Glutamatergic neuron (in vitro differentiated cells): ENCODE measurements at places on chromosomes 16 and 17.
A peak's percentile ranks its signal among the peaks of the same experiment; 100 is the strongest.

DNA sequence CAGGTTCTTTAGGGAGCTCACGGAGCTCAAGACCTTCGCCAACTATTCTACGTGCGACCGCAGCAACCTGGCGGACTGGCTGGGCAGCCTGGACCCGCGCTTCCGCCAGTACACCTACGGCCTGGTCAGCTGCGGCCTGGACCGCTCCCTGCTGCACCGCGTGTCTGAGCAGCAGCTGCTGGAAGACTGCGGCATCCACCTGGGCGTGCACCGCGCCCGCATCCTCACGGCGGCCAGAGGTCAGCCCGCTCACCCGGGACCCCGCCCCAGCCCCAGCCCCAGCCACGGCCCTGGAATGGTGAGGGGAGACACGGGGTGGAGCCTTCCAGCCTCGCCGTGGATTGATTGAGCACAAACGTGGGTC, 13.5 kb downstream of the SARM1 start:
- no peak for DNase-seq

DNA sequence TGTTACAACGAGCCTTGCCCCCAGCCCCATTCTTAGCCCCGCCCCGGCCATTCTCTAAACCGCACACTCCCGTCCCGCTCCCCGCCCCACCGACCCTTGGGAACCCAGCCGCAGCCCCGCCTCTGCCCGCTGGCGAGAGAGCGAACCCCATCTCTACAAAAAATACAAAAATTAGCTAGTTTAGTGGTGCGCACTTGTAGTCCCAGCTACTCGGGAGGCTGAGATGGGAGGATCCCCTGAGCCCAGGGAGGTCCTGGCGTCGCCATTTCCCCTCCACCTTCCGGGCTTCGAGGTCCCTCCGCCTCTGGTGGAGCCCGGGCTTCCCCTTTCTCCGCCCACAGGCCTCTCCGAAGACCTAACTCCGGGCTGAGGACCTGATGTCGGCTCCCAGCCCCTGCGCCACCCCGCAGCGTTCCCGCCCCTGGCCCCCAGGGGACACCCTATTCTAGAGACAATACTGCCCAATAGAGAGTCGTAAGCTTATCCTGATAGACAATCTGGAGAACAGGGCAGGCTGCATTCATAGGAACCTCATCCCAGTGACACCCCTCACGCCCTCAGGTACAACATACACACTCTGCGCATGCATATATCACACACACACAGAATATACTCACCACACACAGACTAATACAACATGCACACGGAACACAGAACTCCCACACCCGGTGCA, 480 bp upstream of the PROCA1 start:
- DNase-seq = peak; percentile 85

DNA sequence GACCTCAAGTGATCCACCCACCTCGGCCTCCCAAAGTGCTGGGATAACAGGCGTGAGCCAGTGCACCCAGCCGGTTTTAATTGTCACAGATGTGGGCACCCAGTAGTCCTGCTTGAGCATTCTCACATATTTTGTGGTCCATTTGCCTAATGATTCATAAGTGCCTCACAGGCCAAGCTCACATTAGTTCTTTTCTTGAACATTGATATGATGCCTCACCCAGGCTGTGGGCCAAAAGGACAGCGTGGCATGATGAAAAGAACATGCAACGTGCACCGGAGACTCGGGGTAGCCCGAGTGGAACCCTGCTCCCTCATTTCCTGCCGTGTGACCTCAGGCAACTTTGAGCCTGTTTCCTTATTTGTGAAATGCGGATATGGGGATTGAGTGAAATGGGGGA, 181.9 kb downstream of the SNX29 start:
- DNase-seq = no peak

DNA sequence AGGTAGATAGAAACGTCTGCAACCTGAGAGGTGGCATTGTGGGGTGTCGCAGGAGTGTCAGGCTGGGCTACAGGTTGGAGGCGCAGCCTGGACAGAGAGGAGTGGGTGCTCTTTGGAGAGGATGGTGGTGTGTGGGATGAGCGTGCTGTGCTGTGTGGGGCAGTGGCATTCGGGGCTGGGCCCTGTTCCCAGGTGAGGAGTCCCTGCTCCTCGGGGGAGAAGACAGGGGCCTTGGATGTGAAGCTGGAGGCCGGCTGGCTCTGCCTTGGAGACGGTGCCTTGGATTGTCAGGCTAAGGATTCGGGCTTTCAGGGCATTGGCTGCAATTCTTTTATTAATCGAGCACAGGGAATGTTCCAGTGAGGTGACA, 69.3 kb downstream of the BANP start:
- DNase-seq = no peak

DNA sequence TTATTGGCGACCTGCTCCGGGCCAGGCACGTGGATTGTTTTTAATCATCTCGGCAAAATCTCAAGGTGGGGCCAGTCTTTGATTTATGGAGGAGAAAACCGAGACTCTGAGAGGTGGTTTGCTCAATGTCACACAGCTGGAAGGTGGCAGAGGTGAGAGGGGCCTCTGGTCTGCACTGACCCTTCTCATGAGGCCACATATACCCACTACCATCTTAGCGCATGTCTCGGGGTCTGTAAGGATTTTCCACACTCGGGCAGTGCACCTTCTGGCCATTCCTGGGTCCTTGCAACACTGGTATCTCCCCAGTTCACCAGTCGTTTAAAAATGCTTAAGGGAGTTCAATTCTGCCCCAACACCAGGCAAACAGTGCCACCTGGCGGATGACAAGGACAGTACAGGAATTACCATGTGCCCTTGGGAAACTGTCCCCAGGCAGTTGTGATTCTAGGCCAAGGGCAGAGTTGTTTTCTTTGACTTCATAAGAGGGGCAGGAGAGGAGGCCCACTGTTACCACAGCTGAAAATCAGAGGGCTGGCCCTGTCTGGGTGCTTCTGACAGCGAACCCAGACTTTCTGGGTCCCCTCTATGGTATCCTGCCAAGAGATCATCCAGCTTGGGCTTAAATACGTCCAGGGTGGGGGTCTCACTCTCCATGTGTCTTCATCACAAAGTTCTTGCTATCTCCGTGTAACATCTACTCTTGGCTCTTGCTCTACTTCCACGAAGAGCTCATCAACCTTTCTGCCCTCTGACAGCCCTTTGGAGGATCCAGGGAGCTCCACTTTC, 39.4 kb upstream of the RAI1 start:
- DNase-seq = peak; percentile 85

DNA sequence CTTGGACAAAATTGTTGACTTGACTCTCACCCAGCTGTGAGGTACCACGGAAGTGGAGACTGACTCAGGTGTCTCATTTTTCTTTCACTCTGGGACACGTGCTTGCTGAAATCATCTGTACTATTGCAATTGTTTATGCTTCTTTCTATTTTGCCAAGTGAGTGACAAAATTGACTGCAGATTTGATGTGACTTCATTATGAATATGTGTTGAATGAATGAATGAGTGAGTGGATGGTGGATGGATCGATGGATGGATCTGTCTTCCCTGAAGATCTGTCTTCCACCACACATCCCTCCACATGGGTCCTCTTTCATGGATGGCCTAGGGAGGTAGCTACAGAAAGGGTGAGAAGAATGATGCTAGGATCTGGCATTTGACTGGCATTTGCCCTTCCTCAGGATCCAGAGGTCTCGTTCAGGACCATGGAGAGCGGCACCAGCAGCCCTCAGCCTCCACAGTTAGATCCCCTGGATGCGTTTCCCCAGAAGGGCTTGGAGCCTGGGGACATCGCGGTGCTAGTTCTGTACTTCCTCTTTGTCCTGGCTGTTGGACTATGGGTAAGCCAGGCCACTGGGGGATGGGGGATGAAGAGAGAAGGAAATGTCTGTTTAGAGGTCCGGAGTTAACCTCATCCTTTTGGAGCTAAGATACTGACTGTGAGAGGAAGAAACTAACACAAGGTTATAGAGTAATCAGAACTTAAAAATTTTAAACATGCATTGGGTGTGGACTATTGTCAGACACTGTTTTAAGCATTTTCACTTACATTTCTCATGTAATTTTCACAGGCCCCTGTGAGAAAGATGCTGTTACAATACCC, 12.7 kb downstream of the SLC5A11 start:
- DNase-seq = no peak

GRCh38 chr17:34827008-34827407, 134.3 kb downstream of the CCT6B start:
- DNase-seq = no peak

- peak; percentile 7 for DNase-seq
Observed at GRCh38 chr16:2250652-2251295, 613 bp downstream of the ECI1 start.

GRCh38 chr17:38657824-38658740, 16.7 kb downstream of the EPOP start:
- no peak for DNase-seq

DNA sequence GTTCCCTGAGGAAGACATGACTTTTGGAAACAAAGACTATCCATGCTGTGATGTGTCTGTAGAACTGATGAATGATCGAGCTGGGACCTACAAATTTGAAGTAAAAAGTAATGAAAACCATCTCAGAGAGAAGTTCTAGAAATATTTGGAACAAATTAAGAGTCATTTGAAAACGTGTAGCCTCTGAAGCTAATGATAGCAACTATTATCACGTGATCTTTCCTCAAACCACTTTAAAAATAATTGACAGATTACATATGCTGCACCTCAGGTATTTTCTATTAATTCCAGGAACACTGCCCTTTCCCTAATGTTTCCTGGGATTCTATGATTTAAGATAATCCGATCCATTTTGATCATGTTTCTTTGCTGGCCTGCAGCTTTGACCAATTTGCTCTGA, 990.3 kb downstream of the CDH8 start:
- no peak for DNase-seq

DNA sequence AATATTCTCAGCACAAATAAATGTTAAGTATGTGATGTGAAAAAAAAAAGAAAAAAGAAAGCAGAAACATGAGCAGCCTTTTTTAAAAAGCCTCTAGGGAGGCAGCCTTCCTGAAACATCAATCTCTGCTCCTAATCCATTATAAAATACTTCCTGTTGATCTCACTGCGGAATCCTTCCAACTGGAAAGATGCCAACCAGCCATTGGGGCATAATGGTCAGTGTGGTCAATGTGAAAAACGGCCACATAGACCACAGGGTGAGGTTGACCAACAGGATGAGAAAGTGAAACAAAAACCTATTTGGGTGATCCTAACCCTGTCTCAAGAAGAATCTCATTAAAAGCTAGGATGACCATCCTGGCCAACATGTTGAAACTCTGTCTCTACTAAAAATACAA, 26.1 kb upstream of the ABCA8 start:
- DNase-seq = no peak

DNA sequence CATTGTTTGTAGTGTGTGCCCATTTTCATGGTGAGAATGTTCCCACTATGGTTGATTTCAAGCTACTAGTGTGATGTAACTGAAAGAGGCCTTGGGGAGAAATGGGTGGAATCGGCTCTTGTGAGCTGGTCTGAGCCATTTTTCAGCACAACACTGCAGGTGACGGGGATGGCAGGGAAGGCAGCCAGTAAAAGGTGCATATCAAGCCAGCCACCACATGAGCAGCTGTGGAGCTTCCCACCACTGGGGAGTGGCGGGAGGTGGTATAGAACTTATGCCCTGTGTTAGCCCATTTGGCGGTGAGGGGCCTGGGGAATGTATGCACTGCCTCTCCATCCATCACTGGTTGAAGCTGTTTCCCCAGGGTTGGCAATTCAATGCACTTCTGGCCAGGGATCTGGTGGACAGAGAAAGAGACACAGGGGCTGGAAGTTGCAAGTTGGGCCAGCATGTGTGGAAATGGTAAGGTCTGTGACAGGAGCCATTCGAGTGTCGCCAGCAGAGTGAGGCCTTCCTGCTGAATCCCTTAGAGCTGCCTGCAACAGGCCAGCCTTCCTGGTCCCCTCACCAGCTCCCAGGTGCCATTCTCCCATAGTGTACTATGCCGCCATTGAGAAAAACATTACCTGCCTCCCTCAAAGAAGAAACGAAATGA, 31.7 kb upstream of the BRD7 start:
- no peak for DNase-seq

- no peak for DNase-seq
Observed at GRCh38 chr17:51933647-51934046, 224.9 kb downstream of the CA10 start.

- DNase-seq = no peak
Observed at GRCh38 chr16:57969451-57970123, 1.3 kb downstream of the CNGB1 start.

DNA sequence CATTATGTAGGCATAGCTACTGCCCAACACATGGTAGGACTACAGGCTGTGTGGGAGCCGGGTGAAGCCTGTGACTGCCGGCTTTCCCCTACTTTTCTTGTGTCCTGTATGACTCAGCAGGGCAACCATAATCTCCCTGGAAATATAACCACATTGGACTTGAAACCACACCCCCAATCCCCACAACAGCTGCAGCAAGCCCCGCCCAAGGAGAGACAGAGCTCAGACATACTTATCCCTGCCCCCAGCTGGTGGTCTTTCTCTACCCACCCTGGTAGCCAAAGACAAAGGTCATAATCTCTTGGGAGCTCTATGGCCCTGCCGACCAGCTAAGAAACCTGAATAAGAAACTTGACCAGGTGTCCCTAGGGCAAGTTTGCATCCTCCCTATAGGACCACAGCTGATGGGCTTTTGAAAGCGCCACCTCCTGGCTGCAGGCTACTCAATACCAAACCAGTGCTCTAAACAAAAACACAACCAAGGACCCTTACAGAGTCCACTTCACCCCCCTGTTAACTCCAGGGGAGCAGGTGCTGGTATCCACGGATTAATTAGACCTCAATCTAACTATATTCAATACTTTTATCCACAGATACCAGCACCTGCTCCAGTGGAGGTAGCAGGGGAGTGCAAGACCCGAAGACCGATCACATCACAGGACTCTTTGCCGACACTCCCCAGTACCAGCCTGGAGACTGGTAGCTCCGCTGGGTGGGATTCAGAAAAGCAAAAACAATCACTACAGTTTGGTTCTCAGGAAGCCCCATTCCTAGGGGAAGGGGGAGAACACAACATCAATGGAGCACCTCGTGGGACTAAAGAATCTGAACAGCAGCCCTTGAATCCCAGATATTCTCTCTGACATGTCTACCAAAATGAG, 91.2 kb downstream of the IRX5 start:
- DNase-seq = no peak

DNA sequence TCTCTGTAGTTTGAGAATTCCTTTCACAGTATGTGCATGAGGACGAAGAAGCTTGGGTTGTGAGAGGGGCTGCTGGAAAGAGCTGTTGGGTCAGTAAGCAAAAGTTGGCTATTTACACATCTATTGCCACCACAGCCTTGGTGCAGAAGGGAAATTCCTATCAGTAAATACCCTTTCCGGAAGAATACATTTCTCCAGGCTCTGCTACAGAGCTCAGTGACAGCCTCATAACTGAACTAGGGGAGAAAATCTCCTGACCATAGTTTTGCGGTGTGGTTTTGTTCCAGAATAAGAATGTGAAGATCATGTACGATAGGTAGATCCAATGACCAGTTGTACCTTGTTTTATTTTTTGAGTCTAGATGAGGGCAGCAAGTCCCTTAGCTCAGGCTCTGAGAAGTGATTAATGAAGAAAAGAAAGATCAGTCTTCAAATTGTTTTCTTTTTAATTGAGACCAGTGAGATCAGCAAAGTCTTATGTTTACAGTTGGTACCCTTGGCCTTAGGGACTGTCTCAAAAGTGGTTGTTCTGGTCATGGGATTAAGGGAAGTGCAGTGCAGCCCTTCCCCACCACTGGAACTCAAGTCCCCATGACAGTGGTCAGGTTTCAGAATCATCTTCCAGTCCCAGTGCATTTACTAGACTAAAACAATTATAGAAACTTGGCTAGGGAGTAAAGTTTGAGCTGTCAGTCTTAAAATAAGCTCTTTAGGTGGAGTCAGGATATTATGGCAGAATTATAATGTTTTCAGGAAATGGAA, 123.5 kb downstream of the PHKB start:
- no peak for DNase-seq

GRCh38 chr17:71315568-71315967, 805.3 kb upstream of the SOX9 start:
- DNase-seq = no peak
